CD4-positive, alpha-beta T cell (primary cell): ENCODE measurements at places on chromosomes 11 and 22.

GRCh38 chr11:33970984-33971466, 79.1 kb upstream of the LMO2 start:
- no peak for DNase-seq

- DNase-seq = no peak
These were observed 324.4 kb upstream of the B3GAT1 start for GRCh38 chr11:134736251-134736947.

GRCh38 chr11:95450547-95451123, 219.6 kb upstream of the SESN3 start:
- DNase-seq = no peak

- DNase-seq = no peak
These were observed 32.9 kb downstream of the MADD start for GRCh38 chr11:47302853-47303252.

GRCh38 chr22:18929459-18929858, 6.6 kb downstream of the PRODH start:
- no peak for DNase-seq

DNA sequence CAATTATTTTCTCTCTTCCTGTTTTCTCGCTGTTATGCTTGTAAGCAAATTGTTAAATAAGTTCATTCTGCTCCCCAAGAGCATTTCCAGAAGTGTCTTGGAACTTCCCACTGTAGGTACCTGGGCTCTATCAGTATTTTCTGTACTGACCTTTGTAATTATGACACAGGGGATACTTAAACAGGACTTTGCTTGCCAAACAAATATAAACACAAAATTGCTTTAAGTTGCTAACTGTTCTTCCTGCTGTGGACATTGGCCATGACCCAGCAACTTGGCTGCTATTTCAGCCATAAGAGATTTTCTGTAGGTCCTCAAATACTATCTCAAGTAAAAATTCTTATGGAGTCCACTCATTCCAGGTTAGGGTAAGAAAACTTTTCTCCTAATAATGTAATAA, 30.1 kb downstream of the SYT9 start:
- no peak for DNase-seq

DNA sequence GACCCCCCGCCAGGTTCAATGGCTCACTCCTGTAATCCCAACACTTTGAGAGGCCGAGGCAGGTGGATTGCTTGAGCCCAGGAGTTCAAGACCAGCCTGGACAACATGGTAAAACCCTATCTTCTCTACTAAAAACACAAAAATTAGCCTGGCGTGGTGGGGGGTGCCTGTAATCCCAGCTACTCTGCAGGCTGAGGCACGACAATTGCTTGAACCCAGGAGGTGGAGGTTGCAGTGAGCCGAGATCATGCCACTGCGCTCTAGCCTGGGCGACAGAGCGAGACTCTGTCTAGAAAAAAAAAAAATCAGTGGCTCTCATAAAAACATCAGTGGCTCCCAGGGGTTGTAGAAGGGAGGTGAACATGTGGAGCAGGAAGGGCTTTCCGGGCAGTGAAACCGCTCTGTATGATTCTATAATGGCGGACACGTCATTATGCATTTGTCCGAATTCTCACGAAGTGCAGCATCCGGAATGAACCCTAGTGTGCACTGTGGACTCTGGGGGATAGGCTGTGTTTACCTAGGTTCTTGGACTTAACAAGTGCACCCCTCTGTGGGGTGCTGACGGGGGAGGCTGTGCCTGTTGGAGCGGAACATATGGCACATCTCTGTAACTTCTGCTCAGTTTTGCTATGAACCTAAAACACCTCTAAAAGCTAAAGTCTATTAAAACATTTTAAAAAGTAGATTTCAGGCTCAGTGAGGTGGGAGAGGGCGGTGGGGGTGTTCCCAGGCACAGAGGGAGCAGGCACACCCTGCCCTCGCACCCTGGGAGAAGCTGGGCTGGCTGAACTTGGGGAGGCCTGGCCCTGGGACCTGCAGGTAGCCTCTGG, 49.1 kb upstream of the SEPTIN5 start:
- no peak for DNase-seq

DNA sequence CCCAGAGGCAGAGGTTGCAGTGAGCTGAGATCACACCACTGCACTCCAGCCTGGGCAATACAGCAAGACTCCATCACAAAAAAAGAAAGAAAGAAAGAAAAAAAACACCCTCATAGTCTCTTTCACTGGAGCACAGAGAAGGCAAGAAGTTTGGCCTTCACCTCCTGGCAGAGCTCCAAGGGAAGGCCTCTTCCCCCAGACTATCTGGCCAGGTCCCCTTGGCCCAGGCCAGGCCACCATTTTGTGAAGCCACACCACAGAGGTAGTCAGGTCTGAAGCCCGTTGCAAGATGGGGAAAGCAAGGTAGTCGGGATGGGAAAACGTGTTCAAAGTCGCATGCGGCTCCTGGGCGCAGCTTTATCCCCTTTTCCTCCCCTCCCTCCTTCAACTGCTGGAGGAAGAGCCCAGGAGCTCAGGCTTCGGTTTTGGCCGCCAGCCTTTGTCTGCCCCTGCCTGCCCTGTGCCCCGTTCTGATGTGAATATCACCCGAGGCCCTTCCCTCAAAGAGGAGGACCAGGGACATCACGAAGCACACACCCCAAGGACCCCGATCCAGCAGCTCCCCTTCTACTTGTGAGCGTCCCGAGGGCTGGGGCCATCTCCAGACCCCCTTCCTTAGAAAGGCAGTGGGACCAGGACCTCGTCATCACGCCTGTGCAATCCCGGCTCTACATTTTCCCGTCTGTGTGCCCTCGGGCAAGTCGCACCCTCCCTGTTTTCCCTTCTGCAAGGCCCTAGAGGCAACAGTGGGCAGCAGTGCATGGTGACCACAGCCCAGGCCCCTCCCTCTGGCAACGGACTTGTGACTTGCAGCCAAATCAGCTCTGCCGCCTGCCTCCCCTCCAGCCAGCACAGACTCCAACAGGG, 17.7 kb downstream of the CABP7 start:
- no peak for DNase-seq

DNA sequence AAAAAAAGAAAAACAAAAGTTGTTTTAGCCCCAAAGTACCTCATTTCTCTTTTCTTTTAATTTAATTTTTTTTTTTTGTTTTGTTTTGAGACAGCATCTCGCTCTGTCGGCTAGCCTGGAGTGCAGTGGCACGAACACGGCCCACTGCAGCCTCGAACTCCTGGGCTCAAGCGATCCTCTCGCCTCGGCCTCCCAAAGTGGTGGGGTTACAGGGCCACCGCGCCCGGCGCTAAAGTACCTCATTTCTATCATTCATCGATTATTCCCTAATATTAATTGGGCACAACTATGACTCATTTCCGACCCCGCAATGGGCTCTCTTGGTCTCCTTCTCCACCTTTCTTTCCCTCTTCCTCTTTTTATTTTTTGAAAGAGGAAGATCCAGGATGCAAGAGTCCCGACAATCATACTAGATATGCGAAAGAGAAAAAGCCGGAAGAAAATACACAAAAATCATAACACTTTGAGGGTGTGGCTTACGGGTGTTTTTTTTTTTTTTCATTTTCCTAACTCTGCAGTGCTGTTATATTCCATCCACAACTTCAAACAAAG, 475 bp upstream of the AIP start:
- no peak for DNase-seq

- DNase-seq = no peak
These were observed 23.2 kb downstream of the MFNG start for GRCh38 chr22:37462983-37463382.
